ENCODE measurements at places on chromosomes 5 and 9.

DNA sequence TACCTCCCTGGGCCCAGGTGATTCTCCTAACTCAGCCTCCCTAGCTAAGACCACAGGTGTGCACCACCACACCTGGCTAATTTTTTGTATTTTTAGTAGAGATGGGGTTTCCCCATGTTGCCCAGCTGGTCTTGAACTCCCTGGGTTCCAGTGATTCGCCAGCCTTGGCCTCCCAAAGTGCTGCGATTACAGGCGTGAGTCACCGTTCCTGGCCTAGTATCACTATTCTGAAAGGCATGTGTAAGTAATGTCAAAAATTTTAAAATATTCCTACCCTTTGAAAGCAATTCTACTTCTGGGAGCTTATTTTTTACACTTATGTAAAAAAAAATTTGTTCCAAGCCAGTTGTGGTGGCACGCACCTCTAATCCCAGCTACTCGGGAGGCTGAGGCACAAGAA lies 27.1 kb upstream of the TLE1 start:
- DNase-seq: no peak

- no peak for DNase-seq
Measured at GRCh38 chr5:8473827-8474568, 605.0 kb downstream of the MTRR start.

- no peak for DNase-seq
Measured at GRCh38 chr5:157063776-157064430, 5.0 kb upstream of the HAVCR1 start.

GRCh38 chr5:78060421-78060820 lies 234.1 kb downstream of the AP3B1 start:
- DNase-seq: no peak

Measured in HFF-Myc (cell line).